SJSA1 (cell line): ENCODE measurements at places on chromosomes 7 and 10. TPM values are rescaled to one million over a fixed set of nuclear protein-coding genes. Genes with fewer than 3 reads are reported as not detected.

- no peak for DNase-seq
Observed at GRCh38 chr7:47394751-47395252, 187.1 kb downstream of the TNS3 start.

DNA sequence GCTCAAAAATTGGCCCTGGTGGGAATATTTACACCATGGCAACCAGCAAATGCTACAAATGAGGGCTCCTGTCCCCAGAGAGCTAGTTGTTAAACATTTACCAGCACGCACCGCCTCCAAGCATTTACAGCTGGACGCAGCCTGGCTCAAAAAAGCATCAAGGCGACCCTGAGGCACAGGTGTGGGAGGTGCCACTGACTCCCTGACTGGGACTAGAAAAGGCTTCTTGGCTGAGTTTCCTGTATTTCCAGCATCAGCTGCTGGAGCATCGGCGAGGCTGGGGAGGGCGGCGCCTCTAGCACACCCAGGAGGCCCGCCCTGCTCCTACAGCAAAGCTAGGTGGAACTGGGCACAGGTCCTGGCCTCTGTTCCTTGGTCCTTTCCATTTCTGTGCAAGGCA is 43.5 kb upstream of the ZRANB1 start:
- DNase-seq = no peak

DNA sequence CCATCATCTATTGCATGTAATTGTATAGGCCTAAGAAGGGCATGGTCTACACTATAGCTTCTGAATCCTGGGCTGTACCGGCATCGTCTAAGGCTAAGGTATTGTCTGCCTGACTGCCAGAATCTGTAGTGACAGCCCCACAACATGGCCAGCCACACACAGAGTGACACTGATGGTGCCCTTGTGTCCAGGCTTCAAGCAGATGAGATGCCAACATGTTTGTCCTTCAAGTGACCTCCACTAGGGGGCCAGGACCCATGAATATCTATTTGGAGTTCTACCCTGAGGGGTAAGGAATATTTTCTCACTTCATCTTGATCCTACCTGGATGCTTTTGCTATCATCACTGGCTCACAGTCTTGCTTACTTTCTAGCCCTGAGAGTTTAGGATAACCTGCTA is 1.5 kb downstream of the CYP3A7 start:
- DNase-seq = no peak

GRCh38 chr7:28036696-28037095 is 143.9 kb downstream of the JAZF1 start:
- DNase-seq = no peak

DNA sequence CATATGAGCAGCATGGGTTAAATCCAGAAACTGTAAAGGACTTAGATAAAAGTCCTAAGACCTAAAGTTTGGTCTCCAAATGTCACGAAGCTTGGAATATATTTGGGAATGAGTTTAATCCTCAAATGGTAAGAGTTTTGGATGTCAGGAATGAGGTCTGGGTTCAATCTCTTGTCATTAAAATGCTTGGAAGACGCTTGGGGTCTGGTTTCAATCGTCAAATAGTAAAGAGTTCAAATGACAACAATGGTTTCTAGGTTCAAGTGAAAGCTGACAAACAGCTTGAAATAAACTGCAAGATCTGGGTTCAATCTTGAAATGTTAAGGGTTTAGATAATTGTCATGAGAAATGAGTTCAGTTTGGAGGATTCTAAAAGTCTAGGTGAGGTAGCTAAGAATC is 385.5 kb upstream of the HPS1 start:
- no peak for DNase-seq

ZNF92 gene
- total RNA-seq = 12.3 and 12.8 TPM in 2 replicates

TMEM229A gene
- total RNA-seq = not detected in 2 replicates

PARD3 gene
- 52.1 and 54.0 TPM in 2 replicates for total RNA-seq

FAM25C gene
- total RNA-seq = not detected in 2 replicates

- no peak for DNase-seq
Observed at GRCh38 chr7:2667843-2668242, 20.2 kb upstream of the AMZ1 start.

- no peak for DNase-seq
Observed at GRCh38 chr7:1950452-1951158, 280.5 kb downstream of the ELFN1 start.

RARRES2 gene
- not detected in 2 replicates for total RNA-seq

- DNase-seq = no peak
Observed at GRCh38 chr7:118003476-118003875, 130.2 kb upstream of the CTTNBP2 start.

RNF148 gene
- 0.39 TPM in 1 of 2 replicates, not detected in the other for total RNA-seq

DNA sequence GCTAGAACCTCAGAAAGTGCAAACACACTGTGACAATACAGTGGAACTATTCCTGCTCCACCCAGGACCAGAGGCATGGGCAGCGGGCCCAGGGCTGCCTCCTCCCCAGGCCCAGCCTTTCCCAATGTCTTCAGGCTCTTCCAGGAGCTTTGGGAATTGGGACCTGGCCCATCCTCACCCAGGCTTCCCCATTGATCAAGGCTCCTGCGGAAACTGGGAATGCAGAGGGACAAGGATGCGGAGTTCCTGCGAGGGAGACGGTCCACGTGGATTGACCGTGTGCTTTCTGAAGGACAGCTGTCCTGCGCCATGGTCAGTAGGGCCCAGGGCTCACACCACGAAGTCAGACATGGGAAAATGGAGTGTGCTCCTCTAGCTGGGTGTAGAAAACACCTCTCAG is 56.6 kb downstream of the CSGALNACT2 start:
- no peak for DNase-seq

- no peak for DNase-seq
Observed at GRCh38 chr10:89771684-89772083, 70.3 kb downstream of the KIF20B start.

DNA sequence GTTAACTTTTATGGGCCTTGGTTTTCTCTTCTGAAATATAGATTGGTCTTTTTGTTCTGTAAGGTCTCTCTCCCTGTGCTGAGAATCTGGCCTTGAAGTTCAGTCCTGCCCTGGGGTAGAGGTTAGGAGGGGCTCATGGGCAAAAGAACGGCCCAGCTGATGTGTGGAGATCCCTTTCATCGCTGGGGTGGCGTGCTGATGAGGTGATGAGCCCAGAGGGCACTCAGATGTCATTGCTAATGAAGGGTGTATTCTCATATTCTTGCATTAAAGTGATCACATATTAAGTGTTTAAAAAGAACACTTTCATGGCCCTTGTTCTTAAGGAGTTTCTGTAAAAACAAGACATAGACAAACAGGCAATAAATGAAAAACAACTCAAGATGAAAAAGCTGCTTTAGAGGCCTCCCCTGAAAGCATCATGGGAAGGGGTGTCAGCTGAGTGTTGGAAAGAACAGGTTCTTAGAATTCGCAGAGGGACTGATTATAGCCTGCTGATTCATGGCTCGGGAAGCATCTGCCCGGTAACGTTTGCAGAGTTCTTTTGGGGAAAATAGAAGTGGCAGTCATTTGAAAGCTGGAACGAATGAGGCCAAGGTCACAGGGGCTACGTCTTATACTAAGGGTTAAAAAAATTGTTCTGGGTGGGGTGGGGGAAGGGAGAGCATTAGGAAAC is 72.5 kb upstream of the GPR158 start:
- no peak for DNase-seq

DNA sequence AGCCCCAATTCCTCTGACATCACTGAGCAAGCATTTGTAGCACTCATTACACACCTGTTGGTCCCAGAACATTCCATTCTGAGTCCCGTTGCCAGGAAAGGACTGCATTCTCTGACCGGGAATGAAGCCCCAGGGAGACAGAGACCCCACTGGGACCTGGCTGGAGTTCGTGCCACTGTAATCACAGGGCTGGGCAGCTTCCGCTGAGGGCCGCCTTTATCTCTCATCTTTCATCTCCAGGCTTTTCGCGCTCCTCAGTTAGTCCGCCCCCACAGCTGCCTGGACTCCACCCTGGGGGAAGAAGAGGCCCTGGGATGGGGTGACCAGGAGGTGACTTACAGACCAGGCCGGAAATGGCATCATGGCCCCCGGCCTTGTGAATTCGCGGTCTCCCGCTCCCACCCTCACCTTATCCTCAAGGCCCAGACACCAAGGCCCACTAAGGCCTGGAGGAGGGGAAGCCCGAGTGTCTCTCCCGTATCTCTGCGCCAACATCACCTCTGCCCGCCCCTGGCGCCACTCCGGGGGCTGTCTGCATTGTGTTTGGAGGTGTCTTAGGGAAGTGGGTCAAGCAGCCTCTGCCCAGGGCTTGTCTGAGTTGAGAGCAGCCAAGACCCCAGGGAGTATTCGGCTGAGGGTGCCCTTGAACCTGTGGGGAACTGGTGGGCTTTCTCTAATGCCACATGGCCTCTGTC is 75.4 kb downstream of the PROSER2 start:
- no peak for DNase-seq

- DNase-seq = no peak
Observed at GRCh38 chr7:45084901-45085618, 3.7 kb downstream of the NACAD start.

- DNase-seq = no peak
Observed at GRCh38 chr10:26242706-26243350, 26.3 kb downstream of the GAD2 start.

DNA sequence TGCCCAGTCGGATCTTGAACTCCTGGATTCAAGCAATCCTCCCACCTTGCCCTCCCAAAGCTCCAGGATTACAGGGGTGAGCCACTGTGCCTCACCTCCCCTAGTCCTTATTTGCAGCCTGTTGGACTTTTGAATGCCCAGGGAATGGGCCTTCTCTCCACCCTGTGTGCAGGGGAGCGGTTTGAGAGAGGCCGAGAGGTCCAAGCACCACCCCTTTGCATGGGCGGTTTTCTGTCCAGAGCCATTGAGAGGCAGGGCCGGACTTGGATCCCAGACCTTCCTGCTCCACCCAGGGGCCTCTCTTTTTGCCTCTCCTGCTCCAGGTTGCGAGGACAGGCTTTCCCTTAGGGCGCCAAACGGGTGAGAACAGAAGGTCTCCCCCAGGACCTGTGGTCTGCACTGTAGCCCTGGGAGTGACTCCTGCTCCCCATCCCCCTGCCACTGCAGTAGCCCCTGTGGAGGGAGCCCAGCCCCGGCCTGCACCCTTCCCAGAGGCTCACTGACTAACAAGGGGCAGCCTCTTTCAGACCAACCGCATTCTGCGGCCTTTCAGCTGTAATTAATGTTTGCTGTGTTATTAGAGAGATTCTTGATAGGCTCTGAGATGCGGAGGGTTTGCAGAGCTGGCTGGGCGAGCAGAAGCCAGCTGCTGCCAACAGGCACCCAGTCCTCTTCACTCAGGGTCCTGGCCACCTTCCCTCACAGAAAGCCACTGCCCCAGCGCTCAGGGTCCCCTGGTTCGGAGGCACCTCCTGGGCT is 57.9 kb downstream of the ELFN1 start:
- DNase-seq = no peak

DNA sequence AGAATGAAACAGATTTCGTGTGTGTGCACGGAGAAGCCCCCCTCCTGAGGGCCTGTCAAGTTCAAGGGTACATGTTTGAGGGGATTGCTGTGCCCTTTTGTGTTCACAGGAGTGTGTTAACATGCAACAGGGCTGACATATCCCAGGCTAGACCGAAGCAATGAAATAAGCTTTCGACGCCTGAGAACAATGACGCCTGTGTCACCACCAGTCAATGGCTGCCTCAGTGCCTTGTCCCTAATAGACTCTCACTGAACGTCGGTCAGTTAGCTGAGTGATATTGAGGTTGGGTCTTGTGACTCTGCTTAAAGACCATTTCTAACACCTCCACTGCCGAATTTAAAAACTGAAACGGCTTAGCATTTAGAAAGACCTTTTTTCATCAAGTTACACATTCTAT is 175.2 kb upstream of the TCF7L2 start:
- DNase-seq = no peak

DNA sequence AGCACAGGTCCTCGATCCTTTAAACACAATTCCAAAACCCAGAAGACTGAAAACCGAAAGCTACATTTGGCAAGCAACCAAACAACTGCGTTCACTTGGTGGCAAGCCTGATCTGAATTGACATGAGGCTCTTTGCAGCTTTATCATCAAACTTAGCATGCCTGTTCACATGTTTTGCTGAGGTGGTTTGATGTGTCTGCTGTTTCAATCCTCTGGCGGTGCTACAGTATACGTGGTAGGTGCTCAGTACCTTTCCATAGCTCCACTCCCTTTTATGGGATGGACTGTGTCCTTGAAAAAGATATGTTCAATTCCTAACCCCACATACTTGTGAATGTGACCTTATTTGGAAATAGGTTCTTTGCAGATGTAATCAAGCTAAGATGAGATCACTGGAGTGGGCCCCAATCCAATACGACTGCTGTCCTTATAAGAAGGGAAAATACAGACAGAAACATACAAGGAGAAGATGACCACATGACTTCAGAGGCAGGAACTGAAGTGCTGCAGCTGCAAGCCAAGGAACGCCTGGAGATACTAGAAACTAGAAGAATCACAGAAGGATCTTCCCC is 33.4 kb downstream of the CCDC6 start:
- peak; percentile 73 for DNase-seq

DNA sequence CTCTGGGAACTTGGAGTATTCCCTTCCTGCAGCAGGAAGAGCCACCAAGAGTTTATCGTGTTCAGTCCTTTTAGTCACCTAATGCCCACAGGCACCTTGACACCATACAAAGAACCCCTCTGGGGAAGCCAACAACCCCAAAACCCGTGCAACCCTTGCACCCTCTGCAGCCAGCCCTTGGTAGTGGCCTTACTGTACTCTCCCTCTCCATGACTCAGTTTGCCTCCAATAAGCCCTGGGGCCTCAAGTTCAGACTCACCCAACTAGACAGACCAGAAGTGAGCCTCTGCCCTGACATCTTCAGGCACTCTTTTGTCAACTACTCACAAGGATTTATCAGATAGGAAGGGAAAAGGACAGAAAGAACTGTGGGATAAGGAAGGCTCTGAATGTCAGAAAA is 30.9 kb downstream of the KCNMA1 start:
- no peak for DNase-seq

- peak; percentile 39 for DNase-seq
Observed at GRCh38 chr7:55265836-55266642, 99.1 kb upstream of the LANCL2 start.

DNA sequence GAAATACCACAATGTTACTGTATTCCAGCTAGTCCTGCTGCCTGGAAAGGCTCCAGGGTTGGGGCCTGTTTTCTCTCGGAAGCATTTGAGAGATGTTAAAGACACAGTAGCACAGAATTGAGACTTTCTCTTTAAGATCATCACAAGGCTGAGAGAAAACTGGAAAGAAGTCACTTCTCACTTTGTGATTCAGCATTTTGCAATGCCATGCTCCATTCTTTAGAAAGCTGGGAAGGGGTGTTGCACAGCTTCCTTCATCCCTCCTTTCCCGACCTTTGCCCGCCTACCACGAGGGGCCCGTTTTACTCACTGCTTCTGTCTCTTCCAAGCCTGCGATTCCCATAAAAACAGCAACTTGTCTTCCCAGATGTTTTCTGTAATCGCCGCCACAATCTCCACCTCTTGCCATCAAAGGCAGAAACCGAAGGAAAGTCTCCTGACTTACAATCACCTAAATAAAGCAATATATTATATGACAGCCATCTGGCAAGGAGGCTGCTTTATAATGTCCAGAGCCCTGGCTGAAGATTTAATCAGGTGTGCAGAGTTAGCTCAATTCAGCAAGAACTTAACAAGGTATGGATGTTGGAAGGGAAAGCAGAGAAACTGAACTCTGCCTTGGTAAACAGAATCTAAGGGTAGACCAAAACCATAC is 18.9 kb downstream of the NOD1 start:
- DNase-seq = peak; percentile 76

ZNF425 gene
- 0.41 and 2.5 TPM in 2 replicates for total RNA-seq
